ENCODE measurements at places on chromosomes 2 and 18. TPM values are rescaled to one million over a fixed set of nuclear protein-coding genes. Genes with fewer than 3 reads are reported as not detected.

DNA sequence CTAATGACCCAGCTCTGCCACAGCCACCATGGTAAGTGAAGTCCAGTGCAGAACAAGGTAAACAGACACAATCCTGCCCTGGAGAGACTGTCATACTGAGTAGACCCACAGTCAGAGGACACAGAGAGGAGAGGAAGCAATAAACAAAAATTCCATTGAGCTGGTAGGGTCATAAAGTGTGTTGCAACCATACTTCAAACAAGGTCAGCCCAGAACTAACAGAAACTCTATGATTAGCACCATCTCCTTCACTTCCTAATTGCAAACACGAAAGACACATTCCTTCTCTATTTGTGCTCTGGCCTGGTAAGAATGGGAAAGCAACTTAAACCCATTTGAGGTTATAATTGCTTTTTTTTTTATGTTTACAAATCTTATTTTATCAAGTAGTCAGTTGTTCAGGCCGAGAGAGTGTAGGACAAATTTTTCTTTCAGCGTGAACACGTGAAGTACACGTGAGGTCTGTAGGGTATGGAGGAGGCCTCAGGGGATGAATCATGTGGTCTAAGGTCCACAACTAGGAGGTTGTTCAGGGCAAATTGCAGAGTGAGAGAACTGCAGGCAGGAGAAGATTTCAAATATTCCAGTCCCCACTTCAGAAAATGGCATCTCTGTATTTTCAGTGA, 71.4 kb upstream of the GLS start:
- DNase-seq: no peak

DNA sequence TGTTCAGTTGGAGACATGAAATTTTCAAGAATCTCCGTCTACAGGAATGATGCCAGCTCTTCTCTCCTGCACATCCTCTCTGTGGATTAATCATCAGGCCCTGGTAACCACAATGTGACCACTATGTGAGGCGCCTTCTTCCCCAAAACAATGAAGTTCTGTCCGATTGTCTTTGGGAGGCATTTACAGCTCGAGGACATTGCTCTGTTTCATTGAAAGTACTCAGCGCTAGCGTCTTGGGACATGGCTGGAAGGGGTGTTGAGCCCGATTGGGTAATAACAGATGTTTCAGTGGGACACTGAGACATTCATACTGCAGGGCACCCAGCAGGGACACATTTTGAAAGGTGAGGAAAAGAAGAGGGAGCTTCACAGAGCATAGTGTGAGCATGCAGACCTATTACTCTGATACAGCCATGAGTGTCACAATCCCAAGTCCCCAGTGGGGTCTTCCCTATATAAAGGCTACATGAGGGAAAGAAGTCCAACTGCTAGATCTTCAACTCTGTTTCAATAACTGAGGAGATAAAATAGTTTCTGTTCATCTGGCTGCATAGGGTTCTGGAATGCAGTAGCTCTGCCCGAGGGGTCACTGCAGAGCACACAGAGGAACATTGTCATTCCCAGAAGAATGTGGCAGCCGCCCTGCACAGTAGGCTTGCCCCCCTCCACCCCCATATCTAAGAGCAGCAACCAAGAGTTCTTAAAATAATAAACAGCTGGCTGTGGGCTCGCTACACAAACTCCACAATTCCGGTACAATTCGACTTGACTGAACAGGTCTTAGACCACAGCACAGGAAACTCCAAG, 237.3 kb downstream of the OSR1 start:
- DNase-seq: no peak

GRCh38 chr2:191538334-191538903, 139.5 kb upstream of the NABP1 start:
- DNase-seq: no peak

- DNase-seq: peak; percentile 62
Observed at GRCh38 chr2:235027558-235028214, 75.9 kb downstream of the SH3BP4 start.

DNA sequence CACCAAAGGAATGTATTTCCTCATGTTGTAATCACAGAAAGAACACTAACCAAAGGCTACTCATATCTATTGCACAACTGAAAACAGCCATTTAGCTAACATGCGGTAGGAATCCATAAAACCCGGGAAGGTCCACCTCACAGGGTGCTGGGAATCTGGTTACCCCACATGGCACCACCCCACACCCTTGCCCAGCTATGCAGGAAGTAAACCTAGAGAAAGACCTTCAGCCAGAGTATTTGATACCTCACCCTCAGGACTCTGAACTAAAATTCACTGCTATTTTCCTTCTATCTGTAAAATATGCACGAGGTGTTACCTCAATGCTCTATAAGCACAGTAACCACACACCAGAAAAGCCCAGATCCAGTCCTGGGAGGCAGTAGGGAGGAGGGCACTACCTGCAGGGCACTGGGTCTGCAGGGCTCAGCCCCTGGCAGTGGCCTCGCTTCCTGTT, 45.8 kb downstream of the PTPN2 start:
- no peak for DNase-seq

DNA sequence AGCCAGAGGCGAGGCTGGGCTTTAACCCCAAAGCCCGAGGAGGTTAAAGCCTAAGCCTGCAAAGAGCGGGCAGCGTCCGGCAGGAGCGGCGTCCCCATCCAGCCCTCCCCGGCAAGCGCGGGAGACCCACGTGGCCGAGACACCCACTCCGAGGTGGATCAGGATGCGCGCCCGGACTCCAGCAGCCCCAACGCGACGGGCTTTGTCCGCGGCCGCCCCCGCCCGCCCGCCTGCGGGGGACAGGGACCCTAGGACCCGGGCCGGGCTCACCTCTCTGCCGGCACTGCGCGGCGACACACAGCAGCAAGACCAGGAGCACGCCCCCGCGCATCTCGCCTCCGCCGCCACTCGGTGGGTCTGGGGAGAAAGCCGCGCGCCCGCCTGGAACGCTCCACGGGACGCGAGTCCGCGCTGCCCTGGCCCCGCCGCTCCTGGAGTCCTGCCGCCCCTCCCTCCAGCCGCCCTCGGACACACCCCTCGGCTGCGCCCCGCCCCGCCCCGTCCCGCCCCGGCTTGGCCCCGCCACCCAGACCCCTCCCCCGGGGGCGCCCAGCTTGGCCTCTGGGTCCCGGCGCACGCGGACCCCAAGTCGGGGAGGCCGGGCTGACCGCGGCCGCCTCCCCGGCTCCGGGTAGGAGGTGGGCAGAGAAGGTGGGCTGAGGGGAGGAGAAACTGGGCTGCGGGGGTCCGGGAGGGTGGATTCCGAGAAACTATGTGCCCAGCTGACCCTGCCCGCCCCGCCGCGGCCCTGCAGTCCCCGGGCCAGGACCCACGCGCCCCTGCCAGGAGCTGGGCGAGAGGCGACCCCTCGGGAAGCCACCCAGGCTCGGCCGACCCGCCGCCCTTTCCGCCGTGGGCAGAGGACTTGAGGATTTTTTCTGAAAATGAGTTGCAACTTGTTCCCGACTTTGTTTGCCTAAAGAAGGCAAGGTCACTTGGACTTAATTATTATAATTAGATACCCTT, at the start of gene LAMA1:
LAMA1 (minus strand) TSS at position 408 of the 966 bp plus-strand sequence; CDS start at position 331, 77 bp downstream.
- no peak for DNase-seq

GRCh38 chr2:128394007-128394730, 75.5 kb upstream of the HS6ST1 start:
- no peak for DNase-seq

DNA sequence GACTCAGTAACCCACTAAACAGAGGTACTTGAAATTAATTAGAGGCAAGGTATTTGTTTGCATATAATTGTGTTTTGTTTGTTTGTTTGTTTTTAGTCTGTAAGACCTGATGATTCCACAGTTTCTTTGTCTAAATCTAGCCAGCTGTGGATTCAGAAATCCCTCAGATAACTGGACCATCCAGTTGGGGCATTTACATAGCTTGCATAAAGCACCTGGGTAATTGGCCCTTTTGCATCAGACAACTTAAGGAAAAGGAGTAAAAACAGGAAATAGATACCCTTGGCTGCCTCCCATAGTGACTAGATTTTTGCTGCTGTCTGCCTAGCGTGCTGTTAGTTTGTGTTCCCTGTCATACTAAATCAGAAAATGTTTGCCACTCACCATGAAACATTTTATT, 46.6 kb upstream of the XIRP2 start:
- DNase-seq: no peak

G6PC2 gene
- not detected for total RNA-seq

CIB4 gene
- total RNA-seq: not detected

Measured in Right ventricle myocardium inferior (tissue), 1 donor.